ENCODE measurements at places on chromosomes 7 and 10. TPM values are rescaled to one million over a fixed set of nuclear protein-coding genes. Genes with fewer than 3 reads are reported as not detected.

GRCh38 chr7:149003018-149003417 is 25.3 kb downstream of the PDIA4 start:
- DNase-seq = no peak

DNA sequence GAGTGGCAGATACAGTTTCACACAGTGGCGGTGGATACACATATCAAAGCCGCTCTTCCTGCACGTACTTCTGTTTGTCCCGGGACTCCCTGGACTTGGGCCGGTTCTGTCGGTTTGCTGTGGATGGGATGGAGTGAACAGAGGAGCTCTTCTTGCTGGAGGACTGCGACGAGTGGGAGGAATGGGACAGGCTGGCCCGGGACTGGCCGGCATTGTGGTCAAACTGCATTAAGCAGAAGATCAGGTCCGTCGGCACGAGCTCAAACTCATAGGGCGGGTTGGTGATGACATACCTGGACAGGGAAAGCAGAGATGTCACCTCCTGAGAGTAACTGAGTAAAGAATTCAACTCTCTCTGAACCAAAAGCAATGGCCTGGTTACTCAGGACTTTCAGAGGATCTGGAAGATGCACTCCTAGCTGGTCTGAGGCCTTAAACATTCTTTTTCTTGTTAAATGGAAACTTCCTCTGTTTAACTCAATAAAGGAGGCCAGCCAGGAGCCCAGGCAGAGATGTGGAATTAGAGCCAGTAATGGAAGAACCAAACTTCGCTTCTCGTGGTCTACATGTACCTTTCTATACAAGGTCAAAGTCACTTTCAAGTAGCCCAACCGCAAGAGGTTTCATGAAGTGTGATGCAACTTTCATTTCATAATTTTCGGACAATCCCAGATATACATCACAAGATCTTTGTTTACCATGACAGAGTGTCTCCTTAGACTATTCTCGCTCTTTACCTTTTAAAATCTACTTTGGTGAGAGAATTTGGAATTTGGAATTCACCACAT is 750.2 kb downstream of the KCNMA1 start:
- DNase-seq = no peak

DNA sequence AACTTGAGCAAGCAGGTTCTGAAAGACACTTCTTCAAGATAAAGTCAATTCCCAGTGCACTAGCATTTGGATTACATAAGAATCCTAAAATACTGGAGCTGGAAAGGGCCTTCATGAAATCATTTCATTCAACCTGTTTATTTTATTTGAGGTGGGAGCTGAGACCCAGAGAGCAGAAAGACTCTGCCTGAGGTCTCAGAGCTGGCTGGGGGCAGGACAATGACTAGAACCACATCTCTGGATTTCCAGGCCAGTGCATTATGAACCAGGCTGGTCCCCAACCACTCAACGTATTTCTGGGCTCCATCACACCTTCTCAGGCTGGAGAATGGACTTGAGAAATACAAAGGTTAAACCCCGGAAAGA is 8.4 kb downstream of the ANXA11 start:
- no peak for DNase-seq

DNA sequence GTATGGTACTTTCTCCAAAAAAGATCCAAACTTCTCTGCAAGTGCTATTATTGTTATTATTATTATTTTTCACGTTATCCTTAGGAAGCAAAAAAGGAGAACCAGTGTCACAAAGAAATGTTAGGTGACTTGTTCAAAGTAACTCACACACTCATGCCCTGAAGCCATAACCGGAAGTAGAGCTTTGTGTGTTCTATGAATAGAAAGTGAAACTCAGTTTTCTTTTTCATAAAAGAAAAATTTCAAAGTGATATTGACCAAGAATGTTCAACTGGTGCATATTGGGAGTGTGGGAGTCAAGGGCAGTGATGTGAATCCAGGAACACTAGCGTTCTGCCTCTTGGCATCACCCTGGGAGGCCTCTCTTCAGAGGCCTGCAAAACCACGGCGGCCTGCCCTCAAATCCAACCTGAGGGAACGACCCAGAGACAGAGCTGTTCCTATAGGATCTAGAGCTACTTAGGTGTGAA is 106.1 kb downstream of the PRKCQ start:
- DNase-seq = no peak

DNA sequence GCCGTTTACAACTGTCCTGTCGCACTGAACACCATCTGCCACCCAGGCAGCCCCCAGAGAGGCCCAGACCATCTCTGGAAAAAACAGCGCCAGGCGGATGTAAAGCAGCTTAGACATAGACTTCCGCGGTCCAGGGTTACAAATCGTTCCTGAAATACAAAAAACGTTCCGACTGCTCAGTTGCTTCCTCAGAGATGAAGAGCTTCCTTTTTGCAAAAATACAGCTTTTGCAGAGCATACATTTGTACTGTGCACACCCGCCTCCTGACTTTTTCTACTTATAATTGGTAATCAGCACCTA is 11.4 kb downstream of the DAGLB start:
- no peak for DNase-seq

DNA sequence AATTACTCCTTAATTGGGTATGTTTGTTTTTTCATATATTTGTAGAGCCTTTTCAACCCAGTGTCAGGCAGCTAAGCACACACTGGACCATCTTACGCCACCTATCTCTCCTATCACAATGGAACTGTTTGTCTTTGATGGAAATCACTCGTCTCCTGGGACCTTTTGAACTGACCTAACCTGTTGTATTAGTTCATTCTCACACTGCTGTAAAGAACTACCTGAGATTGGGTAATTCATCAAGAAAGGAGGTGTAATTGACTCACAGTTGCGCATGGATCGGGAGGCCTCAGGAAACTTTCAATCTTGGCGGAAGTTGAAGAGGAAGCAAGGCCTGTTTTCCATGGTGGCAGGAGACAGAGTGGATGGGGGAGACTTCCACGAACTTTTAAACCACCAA is 182.0 kb downstream of the TCERG1L start:
- DNase-seq = no peak

The LRRC72 gene
- not detected for total RNA-seq

The C10orf105 gene
- not detected for total RNA-seq

The RASA4B gene
- 3.9 TPM for total RNA-seq

The AKR1C4 gene
- not detected for total RNA-seq

Data from A172 (cell line).